ENCODE measurements at places on chromosomes 11 and 22.

- DNase-seq, result no peak
Observed at GRCh38 chr22:35863432-35863831, 145.8 kb downstream of the APOL5 start.

GRCh38 chr11:64461081-64461480 lies 102.1 kb downstream of the RPS6KA4 start:
- no peak for DNase-seq

- no peak for DNase-seq
Observed at GRCh38 chr11:4684631-4685285, 12.9 kb downstream of the OR51E2 start.

- DNase-seq, result no peak
Observed at GRCh38 chr11:58933661-58934060, 5.6 kb upstream of the GLYATL1 start.

GRCh38 chr11:72575533-72576242 lies 98.5 kb downstream of the PDE2A start:
- no peak for DNase-seq

- no peak for DNase-seq
Observed at GRCh38 chr11:133047036-133047770, 485.1 kb downstream of the OPCML start.

- no peak for DNase-seq
Observed at GRCh38 chr22:36798674-36799066, 18.2 kb downstream of the PVALB start.

- DNase-seq, result no peak
Observed at GRCh38 chr11:91257667-91258066, 967.0 kb upstream of the FAT3 start.

DNA sequence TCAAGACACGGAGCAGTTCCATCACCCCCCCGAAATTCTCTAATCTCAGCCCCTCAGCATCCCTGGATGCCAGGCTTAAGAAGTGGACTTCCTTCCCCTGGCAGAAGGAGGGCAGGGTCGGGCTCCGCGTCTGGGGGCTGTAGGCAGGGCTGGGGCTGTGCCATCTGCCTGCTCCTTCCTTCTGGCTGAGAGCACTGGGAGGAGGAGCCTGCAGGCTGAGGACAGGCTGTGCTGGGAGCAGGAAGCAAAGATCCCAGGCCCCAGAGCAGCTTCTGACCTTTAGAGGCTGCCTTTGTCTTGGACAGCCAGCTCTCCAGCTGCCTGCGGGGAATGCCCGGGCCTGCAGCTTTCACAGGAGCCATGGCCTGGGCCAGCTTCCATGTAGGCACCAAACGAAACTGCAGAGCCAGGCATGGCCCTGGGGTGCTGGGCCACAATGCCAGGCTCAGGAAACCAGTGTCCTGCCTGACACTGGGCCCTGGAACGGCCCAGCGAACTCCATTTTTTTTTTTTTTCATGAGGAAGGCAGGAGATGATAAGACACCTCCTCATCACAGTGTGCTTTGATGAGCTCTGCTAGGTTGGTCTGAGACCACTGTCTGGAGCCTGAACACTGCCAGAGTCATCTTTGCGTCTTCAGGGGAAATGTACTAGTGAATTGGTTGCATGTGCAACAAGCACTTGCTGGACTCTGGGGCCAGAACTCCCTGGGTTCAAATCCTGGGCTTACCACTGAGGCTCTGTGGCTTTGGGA lies 67.9 kb downstream of the MCM5 start:
- no peak for DNase-seq

DNA sequence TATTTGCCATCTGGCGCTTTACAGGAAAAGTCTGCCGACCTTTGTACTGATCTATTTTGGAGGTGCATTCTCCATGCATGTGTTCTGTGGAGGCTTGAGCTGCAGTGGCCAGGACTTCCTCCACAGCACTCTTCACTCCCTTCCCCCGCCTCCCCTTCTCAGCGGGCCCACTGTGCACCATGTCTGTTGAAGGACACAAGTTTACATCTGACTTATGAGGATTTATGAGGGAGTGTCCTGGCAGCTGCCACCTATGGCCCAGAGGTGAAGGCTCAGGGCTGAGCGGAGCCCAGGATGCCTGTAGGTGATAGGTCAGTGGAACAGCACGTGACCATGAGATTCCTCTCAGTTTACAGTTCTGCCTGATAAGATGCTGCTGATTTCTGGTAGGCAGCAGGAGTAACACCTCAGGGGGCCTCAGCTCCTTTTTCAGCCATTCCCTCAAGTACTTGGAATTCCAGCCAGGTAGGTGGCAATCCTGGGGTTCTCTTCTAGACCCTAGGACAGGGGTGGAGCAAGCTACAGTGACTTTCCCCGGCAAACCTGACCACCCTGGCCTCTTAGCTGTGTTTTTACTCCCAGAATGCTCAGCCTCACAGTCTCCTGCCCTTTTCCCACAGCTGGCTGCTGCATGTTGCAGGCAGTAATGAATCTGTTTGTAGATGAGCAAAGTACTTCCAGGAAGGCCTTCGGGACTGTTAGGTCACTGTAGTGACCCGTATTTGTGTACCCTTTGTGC lies 59.9 kb downstream of the PPFIBP2 start:
- no peak for DNase-seq

DNA sequence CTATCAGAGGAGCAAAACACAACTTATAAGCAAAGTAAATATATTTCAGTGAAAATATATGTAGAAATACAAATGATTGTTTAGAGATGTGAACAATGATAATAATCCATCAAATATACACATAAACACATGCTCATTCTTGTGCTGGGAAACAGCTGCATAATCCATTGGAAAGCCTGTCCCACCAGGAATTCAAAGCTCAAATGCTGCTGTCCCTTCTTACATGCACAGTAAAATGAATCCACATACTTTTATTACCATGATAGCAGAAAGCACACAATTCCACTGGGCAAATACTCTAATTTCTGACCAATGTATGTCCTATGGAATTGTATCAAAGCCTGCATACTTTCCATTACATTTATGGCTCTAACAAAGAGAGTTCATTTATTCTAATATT lies 44.5 kb downstream of the SOX6 start:
- no peak for DNase-seq

DNA sequence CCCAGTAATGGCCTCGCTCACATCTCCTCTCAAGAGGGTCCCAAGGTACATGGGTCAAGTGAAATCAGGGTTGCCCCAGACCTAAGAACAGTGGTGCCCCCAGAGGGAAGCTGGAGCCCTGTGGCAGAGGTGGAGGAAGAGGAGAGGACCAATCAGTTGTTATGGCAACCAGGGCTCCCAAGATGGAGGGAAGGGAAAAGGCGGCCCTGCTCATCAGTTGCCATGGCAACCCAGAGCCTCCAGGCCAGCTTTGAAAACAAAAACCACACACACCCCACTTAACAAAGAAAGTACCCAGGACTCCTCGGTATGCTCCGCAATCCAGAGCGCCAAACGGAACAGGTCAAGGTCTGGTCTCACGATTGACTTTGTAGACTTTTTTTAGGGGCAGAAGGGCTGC lies 53.5 kb upstream of the SLC35C1 start:
- DNase-seq, result no peak

DNA sequence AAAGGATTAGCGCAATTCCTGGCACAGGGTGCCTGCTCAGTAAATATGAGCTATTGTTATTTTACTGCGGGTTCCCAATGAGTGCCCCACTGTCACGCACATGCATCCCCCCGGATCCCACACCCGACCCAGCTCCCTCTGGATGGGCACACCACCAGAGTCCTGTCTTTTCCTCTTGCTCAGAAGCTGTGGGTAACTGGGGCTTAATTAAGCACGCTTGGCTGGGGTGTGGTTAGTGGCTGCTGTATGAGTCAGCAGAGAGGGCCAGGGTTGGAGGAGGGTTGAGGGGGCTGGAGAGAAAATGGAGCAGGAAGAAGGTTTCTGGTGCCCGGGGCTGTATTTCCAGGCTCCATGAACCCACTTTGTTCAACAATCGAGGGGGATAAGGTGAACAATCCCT lies 30.3 kb upstream of the NECTIN1 start:
- DNase-seq, result no peak

DNA sequence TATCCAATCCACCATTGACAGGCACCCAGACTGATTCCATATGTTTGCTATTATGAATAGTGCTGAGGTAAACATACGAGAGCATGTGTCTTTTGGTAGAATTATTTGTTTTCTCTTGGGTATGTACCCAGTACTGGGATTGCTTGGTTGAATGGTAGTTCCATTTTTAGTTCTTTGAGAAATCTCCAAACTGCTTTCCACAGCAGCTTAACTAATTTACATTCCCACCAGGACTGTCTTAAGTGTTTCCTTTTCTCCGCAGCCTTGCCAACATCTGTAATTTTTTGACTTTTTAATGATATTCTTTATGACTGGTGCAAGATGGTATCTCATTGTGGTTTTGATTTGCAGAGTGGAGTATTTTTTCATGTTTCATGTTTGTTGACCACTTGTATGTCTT lies 8.3 kb downstream of the FDX1 start:
- DNase-seq, result no peak

GRCh38 chr11:75571625-75572024 lies 9.6 kb downstream of the SERPINH1 start:
- DNase-seq, result no peak

DNA sequence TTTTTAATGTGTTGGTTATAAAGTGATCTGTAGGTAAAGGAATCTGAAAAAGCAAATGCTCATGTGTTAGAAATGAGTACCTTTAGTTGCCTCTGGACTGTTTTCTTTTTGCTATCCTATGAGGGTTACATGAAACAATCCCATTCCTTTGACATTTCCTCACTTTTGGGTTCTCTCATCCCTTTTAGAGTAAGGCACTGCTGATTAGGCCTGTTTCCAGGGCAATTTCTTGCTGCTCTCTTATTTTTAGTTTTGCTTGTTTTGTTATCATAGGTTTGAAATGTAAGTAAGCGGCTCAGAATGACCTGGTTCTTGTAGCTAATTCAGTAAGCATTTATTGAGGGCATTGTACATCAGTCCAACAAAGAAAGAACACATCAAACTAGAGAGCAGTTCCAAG lies 138.9 kb downstream of the DDX10 start:
- no peak for DNase-seq

DNA sequence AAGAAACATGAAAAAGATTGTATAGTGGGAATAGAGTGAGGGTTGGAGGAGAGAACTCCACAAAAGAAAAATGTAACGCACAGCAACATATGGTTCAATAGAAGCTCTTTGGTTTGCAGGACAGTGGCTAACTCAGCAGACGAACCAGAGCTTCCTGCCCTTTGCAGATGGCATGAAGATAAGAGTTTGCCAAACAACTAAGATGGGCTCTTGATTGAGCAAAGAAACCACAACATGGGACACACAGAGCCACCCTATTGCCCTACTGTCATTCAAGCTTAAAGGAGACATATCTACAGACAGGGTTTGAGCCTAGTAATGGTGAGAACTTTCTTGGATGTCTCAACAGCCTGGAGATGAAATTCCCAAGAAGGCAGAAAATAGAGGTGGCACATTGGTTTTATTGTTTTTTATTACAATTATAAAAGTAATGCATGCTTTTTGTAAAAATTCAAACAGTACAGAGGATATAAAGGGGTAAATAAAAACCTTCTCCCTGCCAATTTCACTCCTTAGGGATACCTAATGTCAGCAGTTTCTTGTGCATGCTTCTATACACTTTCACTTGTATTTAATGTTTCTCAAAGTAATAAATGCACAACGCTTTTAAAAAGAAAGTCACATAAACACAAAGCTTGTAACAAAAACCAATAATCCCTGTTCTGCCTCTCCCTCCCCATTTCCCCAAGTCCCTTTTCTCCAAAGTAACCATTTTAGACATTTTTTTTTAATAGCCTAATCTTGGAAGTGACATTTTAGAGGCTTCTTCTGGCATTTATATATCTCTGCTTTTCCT lies 63.7 kb downstream of the COPB1 start:
- no peak for DNase-seq

DNA sequence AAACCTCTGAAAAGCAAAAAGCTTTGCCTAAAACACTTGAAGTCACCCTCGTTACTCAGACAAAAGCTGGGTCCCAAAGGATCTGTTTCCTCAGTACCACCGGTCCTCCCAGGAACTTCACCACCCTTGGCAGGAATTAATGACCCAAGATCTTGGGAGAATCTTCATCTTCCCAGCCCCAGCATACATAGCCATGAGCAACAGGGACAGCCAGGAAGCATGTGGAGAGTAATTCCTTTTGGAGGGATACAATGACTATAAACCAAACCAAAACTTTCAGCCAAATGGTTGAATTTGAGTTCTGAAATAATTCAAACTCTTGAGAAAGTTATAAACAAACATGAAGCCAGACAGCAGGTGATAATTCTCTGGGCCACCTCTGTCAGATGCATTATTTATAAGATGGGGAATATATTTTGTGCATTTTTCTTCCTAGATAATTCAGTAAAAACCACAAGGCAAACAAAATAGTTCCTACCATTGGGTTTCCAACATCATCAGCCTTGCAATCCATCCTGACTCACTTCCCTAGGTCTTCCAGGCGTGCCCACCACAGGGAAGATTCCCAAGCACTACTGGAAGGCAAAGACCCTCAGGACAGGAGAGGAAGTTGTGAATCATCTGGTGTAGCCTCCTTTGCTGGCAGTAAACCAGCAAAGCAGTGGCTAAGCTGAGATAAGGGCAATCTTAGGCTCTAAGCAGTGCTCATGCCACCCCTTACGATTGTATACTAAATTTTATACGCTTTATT lies 71.7 kb upstream of the DRD2 start:
- DNase-seq, result no peak

GRCh38 chr11:33271059-33271458 lies 13.9 kb downstream of the HIPK3 start:
- DNase-seq, result no peak

DNA sequence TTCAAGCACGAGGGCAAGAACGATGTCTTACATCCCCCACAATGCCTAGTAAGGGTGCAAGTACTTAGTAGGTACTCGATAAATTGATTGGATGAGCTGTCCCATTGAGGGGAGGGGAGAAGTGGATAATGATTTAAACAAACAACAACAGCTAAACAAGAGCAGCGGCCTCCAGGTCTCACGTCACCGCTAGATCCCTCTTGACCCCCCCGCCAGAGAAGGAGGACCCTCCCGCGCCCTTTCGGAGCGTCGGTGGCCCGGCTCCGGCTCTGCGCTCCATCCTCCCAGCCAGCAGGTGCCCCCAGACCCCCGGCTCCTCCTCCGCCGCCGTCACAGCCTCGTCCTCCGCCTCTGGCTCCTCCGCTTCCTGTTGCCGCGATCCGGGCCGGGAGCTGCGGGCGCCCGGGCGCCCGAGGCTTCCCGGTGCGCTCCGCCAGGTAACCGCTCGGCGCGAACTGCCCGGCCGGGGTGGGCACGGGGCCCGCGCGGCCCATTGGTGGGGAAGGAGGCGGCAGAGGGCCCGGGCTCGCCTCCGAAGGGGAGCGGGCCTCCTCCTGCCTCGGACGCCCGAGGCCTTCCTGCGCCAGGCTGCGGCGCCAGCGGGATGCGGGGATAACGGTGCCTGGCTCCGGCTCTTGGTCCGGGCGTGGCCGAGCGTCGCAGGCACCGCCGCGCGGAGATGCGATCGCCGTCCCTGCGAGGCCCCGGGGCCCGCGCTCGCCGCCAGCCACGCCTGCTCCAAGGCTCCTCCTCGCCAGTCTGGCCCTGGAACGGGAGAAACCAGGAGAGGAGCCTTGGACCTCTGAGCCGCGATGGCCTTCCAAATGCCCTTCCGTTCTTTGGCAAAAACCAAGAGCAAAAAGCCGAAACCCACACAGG lies at the start of gene TLCD5:
Gene TLCD5, plus strand, starts transcription at position 368 of the 879 bp plus-strand sequence. CDS start 2,143 bp downstream, outside the sequence.
- DNase-seq, result no peak

GRCh38 chr11:88420165-88420791 lies 82.7 kb upstream of the CTSC start:
- no peak for DNase-seq

All from cortex of kidney (tissue), 1 donor.